Upper lobe of left lung (tissue), 6 donors: ENCODE measurements at places on chromosomes 2 and 18.

DNA sequence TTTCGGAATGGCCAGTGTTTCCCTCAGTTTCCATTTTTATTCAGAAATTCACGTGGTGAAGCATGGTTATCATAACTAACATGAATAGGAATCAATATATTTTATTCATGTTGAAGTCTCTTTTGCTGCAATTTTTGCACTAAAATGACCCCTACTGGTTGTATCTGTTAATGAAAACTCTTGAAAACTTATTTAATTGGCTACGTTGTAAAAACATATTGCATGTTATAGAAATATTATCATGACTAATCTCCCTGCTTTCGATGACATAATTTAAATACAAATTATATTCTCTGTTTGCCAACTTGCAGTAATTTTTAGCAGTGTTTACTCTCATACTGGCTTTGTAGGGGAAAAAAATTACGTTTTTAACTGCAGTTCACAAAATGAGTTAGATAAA, 3.5 kb downstream of the CRIM1 start:
- DNase-seq: no peak

DNA sequence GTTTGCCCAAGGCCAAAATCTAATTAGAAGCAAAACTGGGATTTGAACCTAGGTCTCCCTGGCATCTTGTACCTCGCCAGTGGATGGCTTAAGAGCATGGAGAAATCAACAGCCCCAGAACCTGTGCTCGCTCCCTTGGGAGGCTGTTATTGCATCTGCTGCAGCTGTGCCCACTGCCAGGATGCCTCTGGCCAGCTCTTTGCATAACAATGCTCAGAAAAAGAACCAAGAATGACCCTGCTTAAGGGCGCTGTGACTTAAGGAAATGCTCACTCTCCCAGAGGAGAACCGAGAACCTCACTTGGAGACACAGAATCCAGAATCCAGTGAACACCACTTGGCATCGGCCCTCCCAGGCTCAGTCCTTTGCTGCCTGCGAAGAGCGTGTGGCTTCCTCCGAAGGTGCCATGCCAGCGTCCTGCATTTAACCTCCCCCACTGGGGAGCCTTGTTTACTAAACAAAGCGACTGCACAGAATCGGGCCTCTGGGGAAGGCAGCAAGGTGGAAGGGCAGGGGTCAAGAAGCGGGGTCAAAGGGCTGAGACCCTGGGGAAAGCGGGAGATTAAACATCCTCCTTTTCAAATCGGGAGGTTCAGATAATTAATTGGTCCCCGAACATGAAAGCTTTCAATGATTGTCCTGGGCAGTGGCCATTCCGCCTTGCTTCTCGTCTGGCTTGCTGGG, 71.0 kb upstream of the BOD1L2 start:
- DNase-seq: no peak

- DNase-seq: no peak
Observed at GRCh38 chr18:55319459-55320193, 268.4 kb downstream of the TCF4 start.

- no peak for DNase-seq
Observed at GRCh38 chr2:120715353-120715752, 20.3 kb upstream of the GLI2 start.

DNA sequence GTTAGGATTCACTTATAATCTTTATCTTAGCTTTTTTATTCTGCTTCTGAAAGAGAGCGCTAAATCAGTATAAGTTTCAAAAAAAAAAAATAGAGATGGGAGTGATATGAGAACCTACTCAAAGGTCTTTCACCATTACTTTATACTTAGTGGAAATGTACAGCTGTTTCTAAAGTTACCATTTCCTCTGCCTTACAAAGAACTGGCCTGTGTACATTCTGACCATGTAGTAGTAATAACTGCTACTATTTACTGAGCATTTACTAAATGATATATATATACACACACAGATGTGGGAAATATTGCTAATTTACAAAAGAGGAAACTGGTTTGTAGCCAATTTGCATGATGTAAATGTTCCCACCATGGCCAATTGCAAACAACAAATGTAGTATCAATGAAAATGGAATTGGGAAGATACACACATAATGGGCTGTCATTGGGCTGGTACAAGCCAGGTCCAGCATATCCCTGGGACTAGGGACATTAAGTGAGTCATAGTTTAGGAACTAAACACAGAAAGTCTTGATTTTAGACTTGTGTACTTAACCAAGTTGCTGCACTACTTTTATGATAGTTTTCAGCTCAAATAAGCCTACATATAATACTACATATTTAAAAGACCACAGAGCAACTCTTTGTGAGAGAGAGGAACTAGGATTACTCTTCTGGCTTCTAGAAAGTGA, 67.1 kb downstream of the DYNC1I2 start:
- no peak for DNase-seq

GRCh38 chr2:162480067-162480466, 136.1 kb downstream of the GCA start:
- DNase-seq: no peak

- DNase-seq: no peak
Observed at GRCh38 chr18:49843778-49844625, 30.7 kb upstream of the ACAA2 start.

- no peak for DNase-seq
Observed at GRCh38 chr2:26786207-26787028, 562 bp downstream of the CENPA start.

DNA sequence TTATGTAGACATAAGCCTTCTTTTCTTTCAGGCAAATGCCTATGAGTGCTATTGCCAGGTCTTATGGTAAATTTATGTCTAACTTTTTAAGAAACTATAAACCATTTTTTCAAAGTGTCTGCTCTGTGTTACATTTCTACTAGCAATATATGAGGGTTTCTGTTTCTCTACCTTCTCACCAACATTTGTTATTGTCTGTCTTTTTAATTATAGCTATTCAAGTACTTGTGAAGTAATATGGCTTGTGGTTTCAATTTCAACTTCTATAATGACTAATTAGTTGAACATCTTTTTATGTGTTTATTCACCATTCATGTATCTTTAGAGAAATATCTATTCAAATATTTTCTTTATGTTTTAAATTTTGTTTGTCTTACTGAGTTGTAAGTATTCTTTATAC, 213.1 kb upstream of the MC4R start:
- DNase-seq: no peak
